ENCODE measurements at places on chromosomes 1 and 21.
A peak's percentile ranks its signal among the peaks of the same experiment; 100 is the strongest.

DNA sequence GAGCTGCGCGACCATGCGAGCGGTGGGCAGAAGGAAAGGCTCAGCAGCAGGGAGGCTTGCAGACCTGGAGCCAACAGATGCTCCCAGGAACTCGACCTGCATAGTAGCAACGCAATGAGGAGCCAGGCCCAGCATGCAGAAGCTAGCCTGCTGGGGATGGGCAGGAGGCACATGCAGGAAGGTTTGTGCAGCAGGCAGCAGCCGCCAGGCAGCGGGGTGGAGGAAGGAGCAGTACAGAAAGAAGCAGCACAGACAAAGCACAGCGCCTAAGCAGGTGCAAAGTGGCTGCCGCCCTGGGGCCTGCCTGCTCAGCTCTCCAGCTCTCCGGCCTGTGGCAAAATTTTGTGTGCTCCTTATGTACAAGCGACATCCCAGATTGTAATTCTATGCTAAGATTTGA, 213.5 kb upstream of the MAP1LC3C start:
- no peak for DNase-seq

DNA sequence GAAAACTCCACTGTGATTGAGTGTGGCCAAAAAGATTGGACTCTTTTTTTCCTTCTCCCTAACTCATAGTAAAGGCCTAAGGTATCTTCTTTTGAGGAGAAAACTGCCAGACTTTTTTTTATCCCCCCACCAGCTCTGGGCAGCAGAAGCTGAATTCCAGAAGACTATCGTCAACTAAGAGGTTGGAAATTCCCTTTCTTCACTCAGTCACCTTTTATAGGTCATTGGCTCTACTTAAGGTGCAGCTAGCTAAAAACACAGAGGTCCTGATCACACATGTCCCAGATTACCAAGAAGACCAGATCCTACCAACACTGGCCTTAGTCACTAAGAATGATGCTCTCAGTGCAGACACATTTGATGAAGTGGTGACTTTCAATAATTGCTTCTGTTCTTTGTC, 1441.2 kb downstream of the PLA2G4A start:
- DNase-seq = no peak

GRCh38 chr21:33199516-33200217, 30.1 kb upstream of the IFNAR2 start:
- peak; percentile 75 for DNase-seq

DNA sequence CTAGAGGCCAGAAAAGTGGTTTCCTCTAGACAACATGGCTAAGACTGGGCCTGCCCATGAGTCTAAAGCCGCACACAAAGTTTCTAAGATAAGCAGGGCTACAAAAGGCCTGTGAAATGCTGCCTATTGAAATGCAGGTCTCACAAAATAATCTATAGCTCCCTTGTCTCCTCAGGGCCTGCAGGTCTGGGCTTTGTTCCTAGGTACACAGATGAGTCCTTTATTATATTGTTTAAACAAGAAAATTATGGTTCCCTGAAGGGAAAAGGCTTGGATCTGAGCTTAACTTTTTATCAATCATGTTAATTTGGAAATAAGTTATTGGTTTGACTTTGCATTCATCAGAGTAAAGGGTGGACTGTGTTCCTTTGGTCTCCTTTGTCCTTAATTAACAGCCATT, 413.4 kb upstream of the BEND5 start:
- no peak for DNase-seq

- DNase-seq = no peak
These were observed 48.6 kb downstream of the ACOT7 start for GRCh38 chr1:6345009-6345408.

GRCh38 chr1:85708829-85709227, 595 bp upstream of the ZNHIT6 start:
- no peak for DNase-seq

- DNase-seq = no peak
These were observed 736.6 kb downstream of the MRPL39 start for GRCh38 chr21:24870633-24871032.

DNA sequence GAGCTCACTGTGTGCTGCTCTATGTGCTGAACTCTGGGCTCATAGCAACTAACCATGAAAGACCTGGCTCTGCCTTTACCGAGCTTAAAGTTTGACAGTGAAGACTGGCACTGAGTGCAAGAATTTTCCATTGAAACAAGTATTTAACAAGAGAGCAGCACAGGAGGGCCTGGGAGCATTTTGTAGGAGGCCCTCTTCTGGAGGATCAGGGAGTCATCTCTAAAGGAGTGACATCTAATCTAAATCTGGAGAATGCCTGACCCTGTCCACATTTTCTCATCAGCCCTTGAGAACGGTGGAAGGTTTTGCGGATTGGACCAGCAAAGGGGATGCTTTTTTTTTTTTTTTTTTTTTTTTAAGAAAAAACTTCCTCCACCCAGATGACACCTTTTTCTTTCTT, 150.8 kb downstream of the ROR1 start:
- DNase-seq = no peak

- DNase-seq = no peak
These were observed at the start of gene HOOK1 for GRCh38 chr1:59814901-59815825. Gene HOOK1, plus strand, starts transcription at chr1:59814949. Its CDS starts 169 bp downstream, at chr1:59815118.

- DNase-seq = no peak
These were observed 107.2 kb downstream of the LAMC2 start for GRCh38 chr1:183293241-183293640.
